ENCODE measurements at places on chromosomes 7 and 10. TPM values are rescaled to one million over a fixed set of nuclear protein-coding genes. Genes with fewer than 3 reads are reported as not detected.

The ITPRID1 gene
- not detected for polyA plus RNA-seq

The EPO gene
- polyA plus RNA-seq = not detected

The CYP2C8 gene
- 0.05 TPM for polyA plus RNA-seq

The TSPAN33 gene
- 0.17 TPM for polyA plus RNA-seq

The SPDYE11 gene
- polyA plus RNA-seq = not detected

The SLC16A12 gene
- polyA plus RNA-seq = 1.4 TPM

All from IMR-90 (cell line).